Fibroblast of the conjunctiva (primary cell): ENCODE measurements at places on chromosomes 2 and 18.
A peak's percentile ranks its signal among the peaks of the same experiment; 100 is the strongest.

DNA sequence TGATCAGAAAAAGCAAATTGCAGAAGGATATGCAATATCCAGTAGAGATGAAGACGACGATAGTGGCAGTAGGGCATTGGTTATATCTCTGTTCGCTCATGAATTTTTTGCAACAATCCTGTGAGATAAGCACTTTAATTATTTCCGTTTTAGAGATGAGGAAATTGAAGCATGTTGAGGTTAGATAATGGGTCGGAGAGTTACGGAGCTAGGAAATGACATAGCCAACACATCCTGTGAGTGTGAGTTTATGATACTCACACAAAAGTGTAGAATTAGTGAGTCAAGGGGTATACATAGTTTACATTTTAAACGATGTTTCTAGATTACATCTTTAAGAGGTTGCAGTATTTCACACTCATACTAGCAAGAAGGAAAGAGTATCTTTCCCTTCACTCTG, 123.1 kb upstream of the ARL4C start:
- DNase-seq, result no peak

DNA sequence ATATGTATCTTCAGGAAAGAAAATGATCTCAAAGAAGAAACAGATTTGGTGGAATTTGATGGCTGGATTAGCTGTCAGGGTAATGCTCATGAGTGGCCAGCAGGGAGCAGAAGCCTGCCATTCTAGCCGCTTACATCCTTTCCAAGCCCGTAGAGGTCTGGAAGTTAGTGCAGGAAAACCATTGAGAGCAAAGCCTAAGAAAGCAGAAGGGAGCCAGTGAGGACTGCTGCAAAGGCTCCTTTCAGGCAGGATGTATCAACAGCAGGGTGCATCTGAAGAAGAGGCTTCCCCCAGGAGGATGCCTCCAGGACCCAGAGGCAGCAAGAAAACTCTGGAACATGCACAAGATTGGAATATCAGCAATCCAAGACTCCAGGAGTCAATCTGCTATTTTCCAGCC, 22.9 kb upstream of the LBH start:
- peak; percentile 76 for DNase-seq

DNA sequence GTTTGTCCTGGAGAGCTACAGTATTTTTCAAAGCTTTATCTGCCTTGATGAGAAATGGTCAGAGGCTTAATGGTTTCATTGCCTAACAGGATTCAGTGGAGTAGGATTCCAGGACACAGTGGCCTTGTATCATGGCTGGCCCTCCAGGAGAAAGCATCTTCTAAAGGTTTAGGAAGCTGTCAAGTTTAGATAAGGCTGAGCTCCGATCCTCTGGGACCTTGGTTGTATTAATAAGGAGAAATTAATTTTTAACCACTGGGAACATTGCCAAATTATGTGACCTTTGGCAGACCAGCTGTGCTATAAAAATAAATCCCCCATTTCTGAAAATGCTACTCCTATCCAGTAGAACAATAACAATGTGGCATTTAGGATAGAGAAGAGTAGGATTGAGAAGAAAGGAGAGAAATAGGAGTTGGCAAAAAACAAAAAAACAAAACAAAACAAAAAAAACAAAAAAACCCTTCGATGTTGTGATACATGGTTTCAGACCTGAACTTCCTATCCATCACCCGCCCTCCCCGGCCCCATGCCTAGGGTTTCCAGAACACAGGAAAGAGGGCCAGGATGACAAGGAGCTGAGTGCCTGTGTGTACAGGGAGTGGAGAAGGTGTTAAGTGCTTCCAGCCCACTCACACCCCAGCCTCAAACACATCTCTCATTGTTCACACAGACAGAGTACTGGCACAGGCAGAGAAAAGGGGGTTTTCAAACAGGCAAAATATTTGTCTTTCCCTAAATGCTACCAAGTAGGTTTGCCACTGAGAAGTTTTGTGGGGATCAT, 6.3 kb downstream of the NRP2 start:
- DNase-seq, result no peak

- no peak for DNase-seq
These were observed 79.2 kb upstream of the EPC2 start for GRCh38 chr2:148565272-148565894.

- peak; percentile 38 for DNase-seq
These were observed 91.0 kb downstream of the EPB41L5 start for GRCh38 chr2:120103723-120104467.

DNA sequence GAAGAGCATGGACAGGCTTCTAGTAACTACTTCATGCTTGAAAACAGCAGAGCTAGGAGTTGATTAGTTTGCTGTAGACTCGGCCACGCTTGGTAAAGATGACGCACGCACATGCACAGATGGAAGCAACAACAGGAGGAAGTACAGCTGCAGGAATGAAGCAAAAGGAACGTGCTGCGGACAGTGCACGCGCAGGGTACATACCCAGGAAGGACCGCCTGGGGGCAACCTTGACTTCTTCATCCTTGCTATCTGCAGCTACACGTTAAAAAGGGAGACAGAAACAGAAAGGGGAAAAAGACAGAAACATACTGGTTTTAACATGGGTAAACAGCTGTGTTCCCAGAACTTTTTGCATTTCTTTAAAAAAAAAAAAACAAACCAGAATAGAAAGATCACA, 17.7 kb downstream of the SLC66A2 start:
- no peak for DNase-seq

- no peak for DNase-seq
These were observed 96.4 kb upstream of the LDAH start for GRCh38 chr2:20919297-20919800.

DNA sequence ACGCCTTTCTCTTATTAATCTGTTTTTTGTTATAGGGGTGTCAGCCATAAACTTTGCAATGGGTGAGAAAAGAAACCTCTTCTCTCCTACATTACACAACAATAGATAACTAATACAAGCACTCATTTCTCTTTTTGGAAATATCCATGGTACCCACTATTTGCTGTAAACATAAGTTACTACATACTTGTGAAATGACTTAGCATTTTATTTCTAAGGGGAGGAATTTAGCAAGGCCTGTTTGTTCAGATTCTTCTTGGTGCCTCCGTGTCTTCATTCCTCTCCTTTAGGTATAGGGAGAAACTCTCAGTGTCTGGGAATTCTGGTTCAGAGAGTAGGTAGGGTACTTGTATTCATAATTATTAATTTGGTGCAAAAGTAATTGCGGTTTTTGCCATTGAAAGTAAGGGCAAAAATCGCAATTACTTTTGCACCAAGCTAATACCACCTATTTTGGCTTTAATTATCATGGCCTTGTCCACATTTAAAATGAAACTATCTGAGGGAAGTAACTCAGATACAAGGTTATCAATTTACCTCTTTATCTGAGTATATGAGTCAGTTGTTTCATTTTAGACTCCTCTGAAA, 134.8 kb downstream of the MREG start:
- DNase-seq, result no peak

GRCh38 chr2:57146951-57147350, 899.7 kb upstream of the VRK2 start:
- DNase-seq, result no peak

GRCh38 chr2:1459727-1460126, 46.5 kb downstream of the TPO start:
- DNase-seq, result no peak

DNA sequence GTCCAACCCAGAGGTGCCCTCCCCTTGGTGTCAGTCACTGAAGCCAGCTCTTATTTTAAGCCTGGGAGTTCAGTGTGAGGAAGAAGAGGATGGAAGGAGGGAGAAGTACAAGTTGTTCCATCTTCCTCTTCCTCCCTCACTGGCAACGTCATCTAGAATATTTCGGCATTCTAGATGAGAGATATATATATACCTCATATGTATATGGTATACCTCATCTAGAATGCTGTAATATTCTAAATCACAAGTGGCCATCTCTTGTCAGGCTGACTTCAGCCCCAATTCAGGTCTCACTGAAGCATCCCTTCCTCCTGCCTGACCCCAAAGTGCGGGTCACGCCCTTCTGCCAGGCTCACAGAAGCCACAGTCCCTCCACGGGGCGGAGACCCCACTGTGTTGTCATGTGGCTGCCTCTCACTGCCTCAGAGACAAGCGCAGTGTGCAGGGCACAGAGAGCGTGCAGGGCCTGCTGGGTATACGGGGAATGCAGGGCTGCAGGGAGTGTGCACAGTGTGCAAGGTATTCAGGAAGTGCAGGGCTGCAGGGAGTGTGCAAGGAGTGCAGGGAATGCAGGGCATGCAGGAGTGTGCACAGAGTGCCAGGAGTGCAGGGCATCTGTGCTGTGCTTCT, 32.8 kb upstream of the B3GNT7 start:
- no peak for DNase-seq

DNA sequence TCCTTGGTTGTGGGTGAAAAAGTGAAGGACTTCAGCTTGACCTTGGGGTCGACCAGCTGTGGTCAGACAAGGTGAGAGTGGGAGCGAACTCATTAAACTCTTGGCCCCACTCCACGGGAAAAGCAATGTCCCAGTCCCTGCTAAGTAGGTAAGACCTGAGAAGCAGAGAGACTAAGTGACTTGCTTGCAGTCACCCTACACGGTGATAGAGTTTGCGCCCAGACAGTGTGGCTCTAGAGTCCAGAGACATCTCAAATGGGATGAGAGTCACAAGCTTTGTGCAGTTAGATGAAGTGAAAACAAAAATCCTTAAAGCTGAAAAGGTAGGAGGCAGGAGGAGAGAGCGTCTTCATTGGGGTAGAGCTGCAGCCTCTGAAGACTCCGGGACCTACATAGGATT, 55.9 kb upstream of the ZNF236 start:
- DNase-seq, result no peak

GRCh38 chr2:233242231-233242927, 9.1 kb upstream of the ATG16L1 start:
- no peak for DNase-seq

DNA sequence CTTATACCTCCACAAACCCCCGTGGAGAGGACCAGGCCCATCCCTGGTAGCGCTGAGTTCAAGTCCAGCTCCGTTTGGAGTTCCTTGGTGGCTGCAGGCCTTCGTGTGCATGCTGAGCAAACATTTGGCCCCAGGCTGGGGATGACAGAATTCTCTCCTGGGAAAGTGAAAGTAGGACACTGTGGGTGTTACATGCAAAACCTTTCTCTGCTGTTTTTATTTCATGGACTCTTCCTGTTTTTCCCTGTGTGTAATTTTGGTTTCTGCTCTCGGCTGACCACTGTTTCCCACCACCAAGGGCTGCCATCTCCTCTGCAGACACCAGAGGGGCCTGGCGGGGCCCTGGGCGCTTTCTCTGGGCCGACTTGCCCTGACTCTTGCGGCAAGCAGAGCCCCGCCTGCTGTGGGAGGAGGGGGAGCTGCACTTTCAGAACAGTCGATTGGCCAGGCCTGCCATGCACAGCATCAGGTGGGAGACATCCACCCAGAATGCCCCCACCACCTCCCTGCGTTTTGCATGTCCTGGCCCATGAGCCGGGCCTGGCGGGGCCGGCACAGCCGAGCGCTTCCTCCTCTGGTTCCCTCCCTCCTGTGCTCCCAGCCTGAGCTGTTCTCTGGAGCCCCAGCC, 102.4 kb downstream of the CABLES1 start:
- no peak for DNase-seq

- DNase-seq, result no peak
These were observed 12.4 kb downstream of the LAMA3 start for GRCh38 chr18:23701544-23702064.

GRCh38 chr2:29115797-29116781, 874 bp downstream of the CLIP4 start:
- DNase-seq, result peak; percentile 59

GRCh38 chr2:53087262-53087873, 680.2 kb upstream of the CHAC2 start:
- DNase-seq, result peak; percentile 14

DNA sequence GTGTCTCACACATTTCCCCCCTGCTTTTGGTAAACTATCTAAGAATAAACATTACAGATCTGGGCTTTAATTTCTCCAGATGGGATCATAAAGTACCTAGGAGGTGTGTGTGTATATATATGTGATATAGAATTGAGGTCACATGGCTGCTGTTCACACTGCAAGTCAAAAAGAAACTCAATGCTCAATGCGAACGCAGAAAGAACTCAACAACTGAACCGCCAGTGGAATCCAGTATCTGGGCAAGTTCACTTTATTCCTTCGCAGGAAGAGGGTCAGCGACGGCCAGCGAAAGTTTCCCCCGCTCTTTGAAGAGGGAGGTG, 17.7 kb downstream of the POU3F3 start:
- no peak for DNase-seq

- DNase-seq, result no peak
These were observed 122.9 kb upstream of the ITGA4 start for GRCh38 chr2:181334158-181334826.

DNA sequence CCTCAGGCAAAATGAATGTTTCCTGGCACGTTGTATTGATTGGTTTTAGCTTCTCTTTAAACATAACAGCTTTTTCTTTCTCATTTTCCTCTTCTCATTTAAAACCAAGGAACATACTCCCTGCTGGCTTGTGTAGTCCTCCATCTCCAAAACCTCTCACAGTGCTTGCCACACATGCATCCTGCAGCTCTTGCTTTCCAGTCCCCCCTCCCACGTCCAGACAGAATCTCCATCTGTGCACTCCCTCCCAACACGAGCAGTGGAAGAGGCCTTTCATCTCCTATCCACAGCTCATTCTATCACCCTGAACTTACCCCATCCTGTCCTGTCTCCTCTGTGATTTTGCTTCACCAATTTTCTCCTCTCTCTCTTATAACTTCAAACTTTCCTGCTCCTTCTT, 99.6 kb upstream of the THSD7B start:
- no peak for DNase-seq

- DNase-seq, result no peak
These were observed 69.7 kb upstream of the ACKR3 start for GRCh38 chr2:236499691-236500578.

DNA sequence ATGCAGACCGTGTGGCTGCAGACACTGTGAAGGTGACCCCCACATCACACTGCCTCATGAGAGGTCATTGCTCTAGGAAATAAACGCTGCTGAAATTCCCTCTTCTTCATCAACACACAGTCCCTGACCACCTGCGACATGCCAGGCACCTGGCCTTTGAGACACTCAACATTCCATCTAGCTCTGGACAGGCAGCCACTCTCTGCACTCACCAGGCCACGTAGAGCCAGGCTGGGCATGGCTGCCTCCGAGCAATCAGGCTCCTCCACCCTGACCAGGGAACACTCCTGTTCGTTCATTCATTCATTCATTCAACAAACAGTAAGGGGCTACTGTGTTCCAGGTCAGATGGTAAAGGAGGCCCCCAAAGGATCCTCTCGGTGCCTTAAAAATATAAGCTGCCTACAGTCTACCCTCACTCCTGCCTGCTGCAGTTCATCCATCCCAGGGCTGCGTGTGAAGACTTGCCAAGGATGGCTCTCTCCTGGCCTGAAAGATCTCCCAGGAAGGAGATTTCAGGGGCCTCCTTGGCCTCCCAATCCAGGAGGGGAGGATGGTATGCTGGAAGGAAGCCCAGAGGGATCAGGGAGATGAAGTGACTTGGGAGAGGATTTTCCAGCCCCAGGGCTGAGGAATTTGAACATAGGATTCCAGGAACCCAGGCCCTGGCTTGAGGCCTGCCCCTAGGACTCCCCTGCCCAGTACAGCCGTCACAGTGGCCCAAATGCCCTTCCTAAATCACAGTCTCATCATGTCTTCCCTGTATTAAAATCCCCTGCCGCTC, 66.7 kb downstream of the TNS1 start:
- no peak for DNase-seq
